COR-L47 (cell line): ENCODE measurements at places on chromosomes 11 and 22.

DNA sequence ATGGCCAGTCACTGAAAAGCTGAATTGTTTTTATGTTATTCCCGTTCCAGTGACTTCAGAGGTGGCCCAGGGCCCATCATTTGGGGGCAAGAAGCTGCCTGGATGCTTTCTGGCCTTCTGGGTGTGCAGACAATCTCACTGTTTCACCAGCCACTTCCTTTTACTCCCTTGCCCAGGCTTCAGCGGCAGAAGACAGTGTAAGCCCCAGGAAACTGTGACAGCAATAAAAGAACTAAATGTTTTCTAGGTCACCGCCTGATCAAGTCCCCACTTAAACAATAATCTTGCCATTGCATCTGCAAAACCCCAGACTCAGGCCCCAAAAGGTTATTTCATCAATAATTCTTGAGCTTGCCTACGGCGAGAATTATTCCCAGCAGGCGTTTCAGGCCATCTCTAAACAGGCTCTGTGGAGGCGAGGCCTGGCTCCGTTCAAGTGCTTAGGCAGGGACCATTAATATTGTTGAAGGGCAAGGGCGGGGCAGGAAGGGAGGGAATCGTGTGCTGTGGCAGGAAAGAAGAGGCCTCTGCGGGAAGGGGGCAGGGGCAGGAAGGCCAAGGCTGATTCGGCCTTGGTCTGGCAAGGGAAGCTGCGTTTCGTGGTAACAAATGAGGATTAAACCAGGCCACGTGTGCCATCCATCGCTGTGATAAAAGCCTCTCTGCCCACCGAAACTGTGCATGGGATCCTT lies 252.3 kb downstream of the KIRREL3 start:
- DNase-seq, result peak; percentile 6

DNA sequence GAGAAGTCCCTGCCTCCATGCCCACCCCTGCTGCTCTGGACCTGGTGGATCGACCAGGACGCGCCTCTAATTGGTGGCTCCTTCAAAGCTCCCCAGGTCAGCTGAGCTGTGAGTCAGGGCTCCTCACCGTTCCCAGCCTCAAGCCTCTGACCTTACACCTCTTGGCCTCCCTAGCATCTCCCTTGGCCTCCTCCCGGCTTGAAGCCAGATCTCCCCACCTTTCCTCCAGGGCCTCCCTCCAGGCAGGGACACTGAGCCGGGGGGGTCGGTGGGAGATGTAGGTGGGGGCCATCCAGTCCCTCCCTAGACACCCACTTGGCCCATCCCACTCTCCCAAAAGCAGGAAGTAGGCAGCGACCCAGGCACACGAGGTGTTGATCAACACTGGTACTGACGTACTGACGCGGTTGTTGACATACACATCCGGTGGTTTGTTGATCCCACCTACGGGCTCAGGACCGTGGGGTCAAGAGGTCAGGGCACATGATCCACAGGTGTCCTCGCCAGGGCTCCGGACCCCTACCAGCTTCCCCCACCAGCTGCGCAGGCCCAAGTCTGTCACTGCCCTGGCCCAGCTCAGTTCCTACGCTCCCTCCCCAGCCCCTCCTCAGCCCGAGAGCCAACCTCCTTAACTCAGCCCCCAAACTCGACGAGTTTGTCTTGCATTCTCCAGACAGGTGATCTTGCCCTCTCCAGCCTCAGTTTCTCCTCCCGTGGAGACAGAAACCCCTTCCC lies 802 bp downstream of the ATG2A start:
- DNase-seq, result peak; percentile 10

- no peak for DNase-seq
Observed at GRCh38 chr22:27045103-27045947, 387.9 kb downstream of the MIAT start.

DNA sequence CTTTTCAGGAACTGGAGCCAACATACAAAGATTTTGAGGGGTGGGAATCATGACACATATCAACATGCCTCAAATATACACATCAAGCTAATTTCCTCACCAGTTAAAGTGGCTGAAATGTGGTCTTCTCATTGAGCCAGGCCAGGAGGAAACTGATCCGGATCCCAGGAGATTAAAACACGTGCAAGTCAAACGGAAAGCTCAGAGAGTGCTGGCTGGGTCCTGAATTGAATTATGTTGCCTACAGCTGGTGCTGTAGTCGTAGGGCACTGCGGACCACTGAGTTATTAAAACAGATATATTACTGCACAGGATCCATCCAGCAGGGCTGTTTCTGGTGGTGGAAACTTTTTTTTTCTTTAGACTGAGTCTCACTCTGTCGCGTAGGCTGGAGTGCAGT lies 14.1 kb upstream of the WNT7B start:
- no peak for DNase-seq

- DNase-seq, result peak; percentile 44
Observed at GRCh38 chr11:334264-334994, 13.8 kb upstream of the IFITM3 start.

- no peak for DNase-seq
Observed at GRCh38 chr22:47750086-47750485, 987.6 kb downstream of the TBC1D22A start.

DNA sequence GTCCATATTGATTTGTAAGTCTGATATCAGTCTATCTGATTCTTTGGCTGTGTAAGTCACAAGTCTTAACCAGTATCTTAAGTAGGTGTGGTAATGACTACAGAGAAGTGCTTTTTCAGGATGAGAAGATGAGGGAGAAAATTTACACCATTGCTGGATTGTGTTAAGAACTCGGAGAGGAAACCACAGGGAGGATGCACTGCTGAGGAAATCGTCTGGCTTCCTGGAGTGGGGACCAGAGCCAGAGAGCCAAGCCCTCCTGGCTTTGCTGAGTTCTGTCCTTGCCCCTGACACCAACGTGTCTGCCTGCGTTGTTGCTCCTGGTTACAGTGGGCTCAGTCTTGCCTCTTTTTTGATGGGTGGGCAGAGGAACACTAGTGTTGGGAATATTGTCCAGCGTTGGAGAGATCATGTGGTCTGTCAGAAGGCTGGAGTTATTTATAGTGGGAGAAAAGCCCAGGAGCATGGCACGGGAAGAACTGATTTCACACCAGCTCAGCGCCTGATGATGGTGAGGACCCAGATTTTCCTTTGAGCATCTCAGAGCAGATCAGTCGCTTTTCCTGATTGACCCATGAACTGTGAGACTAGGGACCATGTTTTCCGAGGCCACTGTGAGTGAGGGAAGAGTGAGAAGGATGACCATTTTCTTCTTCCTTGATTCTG lies 29.6 kb downstream of the MARK2 start:
- no peak for DNase-seq

DNA sequence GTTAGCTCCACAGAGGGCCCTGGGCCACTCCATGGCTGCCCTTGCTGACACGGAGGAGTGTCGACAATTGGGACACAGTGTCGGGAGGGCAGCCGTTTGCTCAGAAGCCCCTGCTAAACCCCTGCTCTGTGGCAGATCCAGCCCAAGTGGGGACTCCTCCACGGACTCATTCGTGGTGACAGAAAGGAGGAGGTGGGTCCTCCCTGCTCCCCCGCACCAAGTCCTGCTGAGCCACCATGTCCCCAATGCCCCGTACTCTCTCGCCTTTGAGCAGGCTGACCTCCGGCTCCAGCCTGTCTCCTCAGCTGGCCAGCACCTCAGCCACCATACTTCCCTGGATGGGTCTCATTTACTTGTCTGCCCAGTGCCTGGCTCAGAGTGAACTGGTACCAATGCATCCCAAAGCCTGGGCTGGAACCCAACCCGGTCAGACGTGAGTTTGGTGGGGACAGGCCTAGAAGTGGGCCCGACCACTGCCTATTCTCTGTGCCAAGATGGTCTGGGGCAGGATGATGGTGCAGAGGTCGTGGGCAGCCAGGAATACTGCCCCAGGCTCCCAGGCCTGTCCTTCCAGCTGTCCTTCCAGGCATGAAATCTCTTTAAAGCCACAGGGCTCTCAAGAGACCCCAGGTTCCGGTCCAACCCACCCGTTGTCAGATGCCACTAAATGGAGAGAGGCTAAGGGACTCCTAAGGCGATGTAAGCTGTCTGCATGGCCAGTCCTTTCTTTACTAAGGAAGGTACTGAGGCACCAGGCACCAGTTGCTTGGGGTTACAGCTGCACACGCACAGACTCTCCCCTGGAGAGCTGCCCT lies 4.3 kb downstream of the CBX6 start:
- DNase-seq, result no peak

- no peak for DNase-seq
Observed at GRCh38 chr11:126408901-126409619, 53.6 kb downstream of the ST3GAL4 start.

GRCh38 chr11:1916132-1916985 lies 3.1 kb upstream of the TNNT3 start:
- DNase-seq, result no peak

- DNase-seq, result no peak
Observed at GRCh38 chr11:117492578-117493251, 165.1 kb downstream of the CEP164 start.

DNA sequence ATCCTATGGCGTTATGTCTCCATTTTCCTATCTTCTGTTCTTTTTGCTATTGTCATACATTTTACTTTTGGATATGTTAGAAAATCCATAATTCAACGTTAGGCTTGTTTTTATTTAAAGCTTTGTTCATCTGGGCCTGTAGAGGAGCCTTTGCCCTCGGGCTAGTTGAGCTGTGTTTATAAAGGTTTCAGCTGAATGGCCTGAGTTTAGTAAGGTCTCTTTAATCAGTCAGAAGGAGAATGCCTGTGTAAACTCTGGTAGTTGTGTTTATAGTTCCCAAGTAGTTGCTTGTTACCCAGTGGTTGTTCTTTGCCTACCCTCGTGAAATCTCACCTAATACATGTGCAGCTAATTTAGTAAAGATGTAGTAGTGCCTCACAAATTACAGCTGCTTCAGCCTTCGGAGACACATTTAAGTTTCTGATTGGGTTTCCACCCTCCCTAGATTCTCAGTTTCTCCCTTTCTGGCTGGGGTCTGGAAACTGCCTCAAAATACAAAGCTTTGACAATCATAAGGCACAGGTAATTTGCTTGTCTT lies 33.1 kb downstream of the MTMR3 start:
- DNase-seq, result no peak
